ENCODE measurements at places on chromosomes 7 and 10. TPM values are rescaled to one million over a fixed set of nuclear protein-coding genes. Genes with fewer than 3 reads are reported as not detected.
A peak's percentile ranks its signal among the peaks of the same experiment; 100 is the strongest.

GRCh38 chr7:80496586-80496985 lies 15.3 kb downstream of the GNAT3 start:
- H3K4me1 ChIP-seq: no peaks in the 10 kb centered on the region
- no peak for DNase-seq
- H3K27me3 ChIP-seq: no peaks in the 10 kb centered on the region
- H3K4me3 ChIP-seq: no peak overlapping the region

DNA sequence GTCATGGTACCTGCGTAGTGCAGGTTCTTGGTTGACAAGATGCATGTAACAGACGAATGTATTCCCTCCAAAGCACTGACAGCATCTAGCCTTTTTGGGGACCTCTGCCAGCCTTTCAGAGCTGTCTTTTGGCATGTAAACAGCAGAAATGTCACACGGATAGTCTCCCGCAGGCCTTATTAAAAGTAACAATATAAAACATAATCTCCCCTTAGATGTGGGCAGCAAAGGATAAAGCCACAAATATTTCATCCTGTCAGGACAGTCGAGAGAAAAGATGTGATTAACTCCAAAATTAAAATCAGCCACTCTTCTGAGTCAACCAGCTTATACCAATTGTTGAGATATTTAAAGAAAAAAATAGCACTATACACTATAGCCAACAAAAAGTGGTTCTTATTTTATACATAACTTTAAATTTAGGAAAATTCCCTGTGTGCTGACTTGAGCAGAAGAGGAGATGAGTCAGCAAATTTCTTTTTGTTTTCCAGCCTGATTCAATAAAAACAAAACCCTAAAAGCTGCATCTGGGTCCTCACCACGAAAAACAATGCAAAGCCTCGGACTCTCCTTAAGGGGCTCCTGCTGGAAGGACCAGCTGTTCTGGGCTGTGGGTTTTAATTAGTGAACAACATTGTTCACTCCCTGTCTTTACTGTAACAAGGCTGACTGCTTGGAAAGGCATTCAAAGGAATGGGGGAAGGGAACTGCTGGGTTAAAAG lies 240.2 kb downstream of the ADAM12 start:
- H3K27me3 ChIP-seq: no peaks in the 10 kb centered on the region
- no peak overlapping the region for H3K27ac ChIP-seq
- H3K4me1 ChIP-seq: peaks cover 4% of the 10 kb centered on the region
- no peak for DNase-seq

- DNase-seq: no peak
- no peaks in the 10 kb centered on the region for H3K36me3 ChIP-seq
- H3K4me3 ChIP-seq: no peak overlapping the region
- H3K4me1 ChIP-seq: no peaks in the 10 kb centered on the region
- H3K27ac ChIP-seq: no peak overlapping the region
These were observed 80.1 kb upstream of the AUTS2 start for GRCh38 chr7:69517985-69518704.

GRCh38 chr7:37495574-37496184 lies 47.0 kb upstream of the ELMO1 start:
- peak; percentile 81 for DNase-seq
- no peaks in the 10 kb centered on the region for H3K4me1 ChIP-seq
- no peaks in the 10 kb centered on the region for H3K27me3 ChIP-seq
- no peaks in the 10 kb centered on the region for H3K36me3 ChIP-seq

Gene SLC39A12
- 0.03 TPM for polyA plus RNA-seq

Gene NYAP1
- polyA plus RNA-seq: 0.39 TPM

Gene CDK14
- 5.9 TPM for polyA plus RNA-seq
